Stimulated activated CD8-positive, alpha-beta memory T cell treated with anti-CD3 and anti-CD28 coated beads, Interleukin-15, amount 100 ng/mL, for 4 hours (primary cell): ENCODE measurements at places on chromosomes 5 and 9.

DNA sequence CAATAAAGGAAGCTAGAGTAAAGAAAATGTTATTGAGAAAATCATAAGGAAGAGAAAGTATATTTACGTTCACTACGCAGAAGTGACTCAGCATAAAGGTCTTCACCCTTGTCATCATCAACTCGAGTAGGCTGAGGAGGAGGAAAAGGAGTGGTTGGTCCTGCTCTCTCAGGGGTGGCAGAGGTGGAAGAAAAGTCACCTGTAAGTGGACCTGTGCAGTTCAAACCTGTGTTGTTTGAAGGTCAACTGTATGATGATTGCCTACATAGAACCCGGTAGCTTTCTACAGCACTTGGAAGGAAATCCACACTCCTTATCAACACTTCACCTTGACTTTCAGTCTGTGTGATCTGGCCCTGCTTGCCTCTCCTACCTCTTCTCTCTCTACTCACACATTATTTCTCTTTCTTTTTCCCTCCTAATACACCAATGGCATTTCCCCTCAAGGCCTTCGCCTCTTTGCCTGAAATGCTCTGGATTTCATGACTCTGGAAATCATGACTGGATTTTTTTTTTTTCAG, 109.3 kb upstream of the CPEB4 start:
- DNase-seq, result no peak

GRCh38 chr5:55231919-55232270, 1.5 kb downstream of the CCNO start:
- no peak for DNase-seq

GRCh38 chr5:134906811-134907210, 1.9 kb downstream of the PCBD2 start:
- DNase-seq, result no peak

DNA sequence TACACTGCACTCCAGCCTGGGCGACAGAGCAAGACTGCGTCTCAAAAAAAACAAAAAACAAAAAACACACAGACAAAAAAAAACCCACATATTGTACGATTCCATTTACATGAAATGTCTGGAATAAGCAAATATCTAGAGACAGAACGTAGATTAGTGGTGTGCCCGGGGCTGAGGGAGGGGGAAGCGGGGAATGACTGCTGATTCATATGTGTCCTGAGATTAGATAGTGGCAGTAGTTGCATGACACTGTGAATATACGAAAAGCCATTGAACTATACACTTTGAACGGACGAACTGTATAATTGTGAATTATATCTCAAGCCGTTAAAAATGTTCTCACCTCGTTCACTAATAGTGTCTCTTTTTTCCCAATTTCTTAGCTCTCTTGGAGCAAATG, 23.9 kb downstream of the FGF1 start:
- DNase-seq, result no peak

DNA sequence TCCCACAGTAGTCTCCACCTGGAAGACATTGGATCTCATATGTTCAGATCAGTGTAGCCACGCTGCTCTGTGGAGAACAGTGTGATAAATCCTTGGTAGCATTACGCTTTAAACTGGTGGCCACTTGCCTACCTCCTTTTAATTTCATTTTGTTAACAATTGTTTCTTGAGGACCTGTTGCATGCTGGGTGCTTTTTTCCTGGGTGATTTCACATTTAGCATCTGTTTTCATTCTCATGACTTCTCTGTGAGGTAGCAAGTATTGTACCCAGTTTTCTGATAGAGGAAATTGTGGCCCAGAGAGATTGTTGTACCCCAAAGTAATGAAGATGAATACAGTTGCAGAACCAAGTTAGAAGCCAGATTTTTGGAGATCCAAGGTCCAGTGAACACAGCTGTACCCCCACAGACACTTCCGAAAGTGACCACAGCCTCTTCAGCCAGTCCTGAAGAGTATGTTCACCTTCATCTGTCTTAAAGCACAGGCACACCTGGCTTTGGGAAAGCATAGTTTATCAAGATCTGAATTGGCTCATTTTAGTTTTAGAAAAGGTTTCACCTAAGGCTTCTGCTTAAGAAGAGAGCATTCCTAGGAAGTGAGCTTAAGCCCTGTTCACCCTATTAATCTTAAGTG, 75.2 kb downstream of the F2RL2 start:
- DNase-seq, result no peak

- no peak for DNase-seq
Measured at GRCh38 chr9:20009606-20010005, 220.8 kb upstream of the SLC24A2 start.

DNA sequence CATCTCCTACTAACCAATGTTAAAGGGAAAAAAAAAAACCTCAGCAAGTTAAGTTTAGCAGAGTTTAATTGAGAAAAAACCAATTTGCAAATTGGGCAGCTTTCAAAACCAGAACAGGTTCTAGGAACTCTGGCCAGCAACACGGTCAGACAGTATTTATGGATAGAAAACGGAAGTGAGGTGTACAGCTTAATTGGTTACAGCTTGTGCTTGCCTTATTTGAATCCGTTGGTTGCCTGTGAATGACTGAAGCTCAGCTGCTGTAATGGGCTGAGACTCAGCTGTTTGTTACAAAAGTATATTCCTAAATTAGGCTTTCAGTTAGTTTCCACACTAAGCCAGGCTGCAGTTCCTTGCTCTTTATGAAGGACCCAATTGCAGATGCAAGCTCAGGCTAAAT, 217.0 kb downstream of the SREK1 start:
- DNase-seq, result no peak

GRCh38 chr5:77987331-77987730, 211.2 kb upstream of the TBCA start:
- DNase-seq, result no peak

DNA sequence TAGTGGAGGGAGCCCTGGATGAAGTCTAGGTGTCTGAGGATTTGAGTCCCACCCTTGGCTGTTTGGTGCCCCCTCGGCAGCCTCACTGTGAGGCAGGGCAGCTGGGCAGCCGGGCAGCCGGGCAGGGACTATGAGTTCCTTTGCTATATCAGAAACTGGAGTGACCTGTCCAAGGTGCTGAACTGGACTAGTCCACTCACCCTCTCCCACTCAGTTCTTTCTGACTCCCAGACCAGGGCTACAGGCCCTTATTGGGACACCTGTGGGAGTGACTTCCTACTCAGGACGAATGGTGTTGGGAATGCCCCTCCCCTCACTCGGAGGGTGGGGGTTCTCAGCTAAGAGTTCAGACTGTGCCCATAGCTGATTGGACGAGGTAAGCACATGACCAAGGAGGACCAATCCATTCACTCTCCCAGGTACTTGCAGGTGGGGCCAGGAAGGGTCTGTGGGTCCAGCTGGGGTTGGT, 34.1 kb upstream of the RAPGEF1 start:
- no peak for DNase-seq

DNA sequence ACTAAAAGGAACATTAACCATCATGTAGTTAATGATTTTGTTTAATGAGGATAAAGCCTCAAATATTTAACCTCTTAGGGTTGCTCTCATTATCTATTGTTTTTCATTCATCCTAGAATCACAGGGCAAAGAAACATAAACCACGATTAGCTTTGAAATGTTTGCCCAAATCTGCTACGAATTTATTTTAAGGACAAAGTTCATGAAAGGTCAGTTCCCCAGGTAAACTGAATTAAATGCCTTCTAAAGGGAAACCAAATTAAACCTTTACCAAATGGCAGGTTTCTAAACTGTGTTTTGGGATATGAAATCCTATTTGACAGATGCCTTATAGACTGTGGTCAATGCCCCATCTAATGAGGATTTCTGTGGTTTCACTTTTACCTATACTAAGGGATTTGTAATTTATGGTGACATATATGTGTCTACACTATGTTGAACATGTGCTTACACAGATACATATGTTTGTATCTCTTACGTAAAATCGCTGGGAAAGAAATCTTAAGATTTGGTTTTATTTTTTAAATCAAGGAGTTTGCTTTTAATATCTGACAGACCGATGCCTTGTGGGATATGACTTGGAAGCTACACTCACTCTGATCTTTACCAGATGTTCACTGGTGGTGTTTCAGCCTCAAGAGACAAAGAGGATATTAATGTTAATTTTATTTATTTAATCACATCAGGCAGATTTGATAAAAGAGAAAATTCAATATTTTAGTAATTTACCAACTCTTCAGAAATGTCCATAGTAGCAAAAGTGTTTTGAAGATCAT, 188.4 kb downstream of the GLIS3 start:
- no peak for DNase-seq

GRCh38 chr5:63401436-63402046, 560.7 kb downstream of the HTR1A start:
- no peak for DNase-seq

GRCh38 chr9:95100071-95100627, 217.4 kb downstream of the FANCC start:
- no peak for DNase-seq
